ENCODE measurements at places on chromosomes 7 and 10.

DNA sequence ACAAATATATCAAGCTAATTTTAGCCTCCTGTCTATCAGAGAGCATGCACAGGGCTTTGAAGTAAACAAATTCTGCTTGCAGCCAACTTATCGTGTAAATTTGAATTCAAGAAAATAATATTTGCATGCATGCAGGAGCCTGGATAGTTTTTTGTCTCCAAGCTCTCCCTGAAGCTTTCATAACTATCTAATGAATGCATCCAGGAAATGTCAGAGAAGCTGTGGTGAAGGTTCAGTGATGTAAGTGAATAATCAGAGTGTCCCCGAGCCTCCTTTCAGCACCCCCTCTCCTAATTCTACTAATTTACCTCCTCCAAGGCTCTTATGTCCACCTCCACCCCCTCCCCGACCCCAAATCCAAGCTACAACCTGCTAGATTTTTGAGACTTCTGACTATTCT lies 172.0 kb upstream of the ZNF32 start:
- no peak for DNase-seq

- DNase-seq: no peak
Measured at GRCh38 chr7:48636391-48637015, 287.8 kb upstream of the CDC14C start.

GRCh38 chr10:51800121-51800520 lies 100.7 kb upstream of the CSTF2T start:
- no peak for DNase-seq

DNA sequence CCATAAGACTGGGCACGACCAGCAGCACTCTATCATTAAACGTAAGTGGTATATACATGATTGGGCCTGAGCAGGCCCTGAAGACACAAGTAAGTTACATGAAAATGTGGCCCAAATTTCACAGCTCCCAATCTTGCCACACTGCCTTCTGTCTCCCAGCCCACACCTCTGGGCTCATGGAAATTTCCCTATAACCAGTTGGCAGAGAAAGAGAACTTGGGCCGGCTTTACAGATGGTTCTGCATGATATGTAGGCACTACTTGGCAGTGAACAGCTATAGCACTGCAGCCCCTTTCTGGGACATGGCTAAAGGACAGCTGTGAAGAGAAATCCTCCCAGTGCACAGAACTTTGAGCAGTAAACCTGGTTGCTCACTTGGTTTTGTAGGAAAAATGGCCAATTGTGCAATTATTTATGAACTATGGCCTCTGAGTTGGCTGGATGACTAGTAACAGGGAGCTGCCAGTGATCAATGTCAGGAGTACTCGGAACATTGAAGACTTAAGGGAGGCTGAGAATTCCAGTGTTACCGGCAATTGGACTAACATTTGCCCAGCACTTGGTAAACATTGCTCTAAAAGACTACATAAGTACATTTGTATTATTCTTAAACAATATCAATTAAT lies 1006.6 kb upstream of the LRRN3 start:
- no peak for DNase-seq

- DNase-seq: no peak
Measured at GRCh38 chr10:120426306-120426705, 30.7 kb upstream of the PLPP4 start.

- DNase-seq: no peak
Measured at GRCh38 chr7:39557911-39558310, 8.3 kb upstream of the YAE1 start.

- DNase-seq: no peak
Measured at GRCh38 chr7:69402696-69403095, 195.6 kb upstream of the AUTS2 start.

- DNase-seq: no peak
Measured at GRCh38 chr10:97195706-97196222, 10.0 kb upstream of the SLIT1 start.

DNA sequence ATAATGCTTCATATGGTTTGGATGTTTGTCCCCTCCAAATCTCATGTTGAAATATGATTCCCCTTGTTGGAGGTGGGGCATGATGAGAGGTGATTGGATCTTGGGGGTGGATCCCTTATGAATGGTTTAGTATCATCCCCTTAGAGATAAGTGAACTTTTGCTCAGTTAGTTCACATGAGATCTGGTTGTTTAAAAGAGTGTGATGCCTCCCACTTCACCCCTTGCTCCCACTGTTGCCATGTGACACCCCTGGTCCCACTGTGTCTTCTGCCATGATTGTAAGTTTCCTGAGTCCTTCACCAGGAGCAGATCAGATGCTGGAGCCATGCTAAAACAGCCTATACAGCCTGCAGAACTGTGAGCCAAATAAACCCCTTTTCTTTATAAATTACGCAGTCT lies 13.1 kb upstream of the AUTS2 start:
- DNase-seq: no peak

- peak; percentile 8 for DNase-seq
Measured at GRCh38 chr7:11373546-11374142, 400.0 kb downstream of the PHF14 start.

- no peak for DNase-seq
Measured at GRCh38 chr7:1987084-1987535, 245.6 kb downstream of the MAD1L1 start.

DNA sequence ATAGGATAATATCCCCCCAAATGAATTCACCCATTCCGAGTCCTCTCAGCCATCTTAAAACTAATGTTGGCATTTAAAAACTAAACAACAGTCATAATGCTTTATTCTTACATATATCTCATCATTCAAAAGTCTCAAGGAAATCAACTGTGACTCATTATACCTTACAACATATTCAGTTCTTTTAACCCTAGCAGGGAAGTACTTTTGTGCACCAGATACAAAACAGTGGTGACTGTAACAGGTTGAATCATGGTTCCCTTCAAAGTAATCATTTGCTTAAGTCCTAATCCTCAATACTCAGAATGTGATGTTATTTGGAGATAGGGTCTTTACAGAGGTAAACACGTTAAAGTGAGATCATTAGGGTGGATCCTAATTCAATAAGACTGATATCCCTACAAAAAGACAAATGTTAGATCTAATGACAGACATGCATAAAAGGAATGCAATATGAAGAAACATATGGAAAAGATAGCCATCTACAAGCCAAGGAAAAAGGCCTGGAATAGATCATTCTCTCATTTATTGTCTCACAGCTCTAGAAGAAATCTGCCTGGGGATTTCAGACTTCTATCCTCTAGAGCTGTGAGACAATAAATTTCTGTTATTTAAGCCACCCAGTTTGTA lies 42.3 kb downstream of the RELN start:
- no peak for DNase-seq

GRCh38 chr7:111903797-111904196 lies 302.4 kb downstream of the DOCK4 start:
- no peak for DNase-seq

- DNase-seq: no peak
Measured at GRCh38 chr7:137968890-137969289, 33.0 kb downstream of the CREB3L2 start.

DNA sequence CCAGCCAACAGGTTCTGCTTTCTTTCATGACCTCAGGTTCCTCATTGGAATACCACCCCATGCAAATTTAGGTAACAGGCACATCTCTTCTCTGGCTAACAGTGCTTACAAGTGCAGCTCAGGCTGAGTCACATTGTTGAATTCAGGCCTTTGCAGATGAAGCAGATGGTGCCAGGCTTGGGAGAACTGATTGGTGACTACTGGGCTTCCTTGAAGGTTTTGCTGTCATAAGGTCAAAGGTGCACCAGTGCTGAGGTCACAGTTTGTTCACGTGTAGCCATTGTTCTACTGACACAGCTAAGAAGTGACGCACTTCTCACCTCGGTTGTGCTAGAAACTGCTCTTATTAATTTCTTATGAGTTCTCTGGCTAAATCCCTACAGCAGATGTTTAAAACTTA lies 128.6 kb upstream of the BMPER start:
- DNase-seq: no peak

- no peak for DNase-seq
Measured at GRCh38 chr10:20970708-20971107, 73.6 kb upstream of the NEBL start.

DNA sequence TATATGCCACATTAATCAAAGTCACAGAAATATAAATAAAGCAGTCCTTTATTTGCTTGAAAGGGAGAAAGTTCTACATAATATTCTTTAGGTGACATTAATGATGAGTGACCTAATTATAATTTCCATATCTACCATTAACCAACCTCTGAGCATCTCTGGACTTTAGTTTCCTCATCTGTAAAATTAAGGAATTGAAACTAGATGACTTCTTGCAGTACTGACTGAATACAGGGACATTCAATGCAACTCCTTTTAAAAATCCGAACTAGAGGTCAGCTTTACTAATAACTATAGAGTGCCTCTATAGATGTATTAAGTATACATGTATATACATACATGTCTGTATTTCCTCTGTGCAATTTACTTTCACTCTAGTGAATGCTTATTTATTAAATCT lies 3.9 kb downstream of the FMC1 start:
- no peak for DNase-seq

GRCh38 chr10:126387931-126388911 lies at the start of gene ADAM12:
TSS of gene ADAM12 (minus strand) at chr10:126388477. CDS start at chr10:126388145, 332 bp downstream.
- DNase-seq: peak; percentile 52

DNA sequence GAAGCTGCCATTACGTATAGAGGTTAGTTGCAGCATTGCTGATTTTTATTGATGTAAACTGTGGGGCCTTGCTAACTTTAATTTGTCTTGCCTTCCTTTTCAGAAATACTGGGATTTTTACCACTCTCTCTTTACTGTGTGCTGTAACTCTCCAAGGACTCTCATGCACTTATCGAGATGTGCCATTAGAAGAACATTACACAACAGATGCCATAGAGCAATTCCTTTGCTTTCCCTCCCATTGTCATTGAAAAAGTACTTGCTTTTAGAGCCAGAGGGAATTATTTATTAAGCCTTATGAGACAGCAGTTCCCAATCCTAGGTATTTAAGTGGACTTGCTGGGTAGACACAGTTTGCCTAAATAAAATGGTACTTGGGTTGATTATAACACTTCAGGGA lies 51.7 kb downstream of the ASB4 start:
- no peak for DNase-seq

DNA sequence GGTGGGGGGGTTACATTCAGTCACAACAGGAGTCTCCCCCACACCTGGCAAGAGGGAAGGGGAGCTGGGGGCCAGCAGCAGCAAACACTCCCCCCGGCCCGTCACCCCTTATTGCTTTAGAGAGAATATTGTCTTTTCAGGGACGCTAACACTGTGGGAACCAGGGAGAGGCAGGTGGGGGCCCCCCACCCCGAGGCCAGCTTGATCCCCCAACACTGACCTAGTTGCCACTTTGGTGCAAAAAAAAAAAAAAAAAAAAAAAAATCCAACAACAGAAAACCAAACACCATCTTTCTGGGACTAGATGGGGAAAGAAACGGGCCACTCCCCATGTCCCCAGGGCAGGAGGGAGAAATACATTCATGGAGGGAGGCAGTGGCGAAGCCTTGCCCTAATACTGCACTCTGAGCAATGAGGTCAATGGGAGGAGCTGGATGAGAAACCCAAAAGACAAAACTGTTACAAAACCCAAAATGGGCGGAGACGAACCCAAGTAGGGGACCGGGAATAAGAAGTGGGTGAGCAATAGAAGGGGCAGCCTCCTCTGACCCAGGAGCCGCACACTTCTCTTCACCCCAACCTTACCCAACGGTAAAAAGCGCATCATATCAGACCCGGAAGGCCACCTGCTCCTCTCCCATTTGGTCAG lies 6.5 kb downstream of the GNB2 start:
- peak; percentile 8 for DNase-seq

- no peak for DNase-seq
Measured at GRCh38 chr7:116351966-116352365, 141.6 kb downstream of the TES start.

- DNase-seq: no peak
Measured at GRCh38 chr10:94251098-94251497, 111.6 kb downstream of the NOC3L start.

GRCh38 chr10:6164271-6165095 lies 38.2 kb upstream of the PFKFB3 start:
- DNase-seq: no peak

DNA sequence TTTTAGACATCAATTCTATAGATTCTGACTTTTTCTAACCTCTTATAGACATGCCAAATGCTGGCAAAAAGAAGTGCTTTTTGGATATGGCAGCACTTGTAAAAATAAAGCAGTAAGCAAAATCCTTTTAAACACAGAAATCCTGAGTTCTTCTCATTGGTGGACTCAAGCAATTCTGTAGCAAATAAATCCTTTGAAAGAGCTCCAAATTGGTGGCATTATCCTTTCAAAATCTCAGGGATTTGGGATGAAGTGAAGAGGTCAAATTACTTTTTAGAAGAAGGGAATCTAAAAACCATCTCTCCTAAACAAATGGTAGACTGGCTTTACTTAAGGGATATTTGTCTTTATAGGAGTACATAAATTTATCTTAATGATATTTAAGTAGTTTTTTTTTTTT lies 17.5 kb upstream of the ASCC1 start:
- DNase-seq: no peak

DNA sequence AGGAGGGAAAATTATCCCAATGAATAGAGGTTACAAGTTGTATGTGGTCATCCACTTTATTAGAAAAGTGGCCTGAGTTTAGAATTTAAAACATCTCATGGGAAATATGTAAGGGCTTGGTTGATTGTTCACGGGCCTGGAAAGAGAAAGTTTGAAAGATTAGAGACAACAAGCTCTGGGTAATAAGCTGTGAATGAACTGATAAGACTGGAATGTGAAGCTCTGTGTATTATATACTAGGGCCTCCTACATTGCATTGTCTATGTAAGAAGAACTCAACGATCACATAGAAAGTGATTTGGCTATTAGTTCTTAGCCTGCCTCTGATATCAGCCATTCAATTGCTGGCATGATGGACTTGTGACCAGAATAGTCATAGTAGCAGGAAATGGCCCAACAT lies 199.2 kb upstream of the MAGI2 start:
- DNase-seq: no peak

DNA sequence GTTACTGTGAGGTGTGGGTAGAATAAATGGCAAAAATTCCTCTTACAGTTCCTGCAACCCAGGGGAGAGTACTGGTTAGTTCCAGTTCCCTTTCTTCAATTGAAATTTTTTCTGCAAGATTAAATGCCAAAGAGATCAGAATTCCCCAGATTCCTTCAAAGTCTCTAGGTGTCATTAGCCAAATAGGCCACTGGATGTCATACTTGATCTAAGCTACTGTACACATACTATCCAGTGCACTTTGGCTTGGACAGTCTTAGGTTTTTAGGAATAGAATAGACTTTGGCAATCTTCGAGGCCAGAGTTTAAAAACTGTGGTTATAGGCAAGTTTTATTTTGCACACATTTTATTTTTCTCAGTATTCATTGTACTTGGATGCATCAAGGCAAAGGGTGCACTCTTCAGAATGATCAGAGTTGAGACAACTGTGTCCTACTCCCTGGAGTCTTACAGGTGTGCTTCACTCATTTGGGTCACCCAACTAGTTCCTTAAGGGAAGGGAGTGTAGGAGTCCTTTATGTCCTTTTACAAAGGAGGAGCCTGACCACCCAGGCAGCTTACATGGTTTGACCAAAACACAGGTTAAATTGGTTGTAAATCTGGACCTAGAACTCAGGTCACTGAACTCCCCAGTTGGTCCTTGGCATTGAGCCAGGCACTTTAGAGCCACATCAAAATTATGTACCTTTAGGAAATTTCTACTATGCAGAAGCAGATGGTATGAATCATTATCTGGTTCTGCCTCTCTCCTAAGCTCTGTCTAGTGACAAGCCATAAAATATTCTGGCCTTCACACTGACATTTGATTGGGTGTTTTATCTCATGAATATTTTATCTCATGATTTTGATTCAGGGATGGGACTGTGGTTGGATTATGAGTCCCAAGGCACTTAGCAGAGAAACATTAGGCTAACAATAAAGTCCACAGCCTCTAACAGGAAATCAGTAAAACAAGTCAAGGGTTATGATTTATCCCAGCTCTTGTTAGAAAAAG lies 49.5 kb downstream of the ASAH2B start:
- DNase-seq: peak; percentile 52
